ENCODE measurements at places on chromosomes 4 and X.

DNA sequence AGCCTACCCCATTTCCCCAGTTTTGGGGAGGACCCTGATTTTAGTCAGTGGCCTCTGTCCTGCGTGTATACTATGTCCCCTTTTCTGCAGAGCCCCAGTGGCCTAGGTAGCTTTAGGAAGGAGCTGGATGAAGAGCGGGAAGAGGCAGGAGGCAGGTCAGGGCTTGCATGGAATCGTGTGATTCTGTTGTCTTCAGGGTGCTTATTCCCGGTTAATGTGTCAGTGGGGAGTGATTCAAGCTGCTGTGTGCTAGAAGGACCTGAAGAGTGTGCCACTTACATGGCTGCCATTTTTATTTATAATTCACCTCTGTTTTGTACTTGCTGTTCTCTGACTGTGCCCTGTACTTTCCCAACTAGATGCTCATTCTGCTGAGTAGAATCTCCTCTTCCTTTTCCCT, 127.3 kb upstream of the AMOT start:
- H3K4me1 ChIP-seq: no peaks in the 10 kb centered on the region
- no peaks in the 10 kb centered on the region for H3K36me3 ChIP-seq
- DNase-seq: no peak
- H3K27ac ChIP-seq: no peak overlapping the region
- H3K27me3 ChIP-seq: no peaks in the 10 kb centered on the region
- H3K4me3 ChIP-seq: no peak overlapping the region

DNA sequence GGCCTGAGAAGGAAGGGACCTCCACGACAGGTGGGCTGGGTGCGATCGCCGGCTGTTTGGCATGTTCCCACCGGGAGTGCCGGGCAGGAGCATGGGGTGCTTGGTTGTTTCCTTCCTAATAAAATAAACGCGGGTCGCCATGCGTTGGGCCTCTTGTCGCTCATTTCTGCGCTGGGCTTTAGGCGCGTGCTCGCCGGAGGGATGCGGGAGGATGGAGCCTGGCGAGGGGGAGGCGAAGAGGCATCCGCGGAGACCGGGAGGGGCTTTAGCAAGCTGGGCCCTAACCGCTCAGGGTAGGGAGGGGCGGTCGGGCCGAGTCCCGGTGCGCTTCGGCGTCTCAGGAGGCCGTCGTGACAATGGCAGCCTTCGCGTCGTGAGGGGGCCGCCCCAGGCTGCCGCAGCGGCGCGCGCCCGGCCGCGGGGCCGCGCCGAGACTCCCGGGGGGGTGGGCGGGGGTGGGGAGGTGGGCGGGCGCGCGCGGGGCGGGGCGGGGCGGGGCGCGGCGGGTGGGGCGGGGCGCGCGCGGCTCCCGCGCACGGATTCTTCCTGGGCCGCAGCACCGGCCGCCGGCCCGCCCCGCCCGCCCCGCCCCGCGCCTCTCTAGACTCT, 476 bp upstream of the GDI1 start:
- H3K4me1 ChIP-seq: peaks cover 7% of the 10 kb centered on the region
- peak overlapping the region; percentile 59 for H3K27ac ChIP-seq
- H3K4me3 ChIP-seq: peak overlapping the region; percentile 91
- no peak for DNase-seq
- H3K27me3 ChIP-seq: no peaks in the 10 kb centered on the region

DNA sequence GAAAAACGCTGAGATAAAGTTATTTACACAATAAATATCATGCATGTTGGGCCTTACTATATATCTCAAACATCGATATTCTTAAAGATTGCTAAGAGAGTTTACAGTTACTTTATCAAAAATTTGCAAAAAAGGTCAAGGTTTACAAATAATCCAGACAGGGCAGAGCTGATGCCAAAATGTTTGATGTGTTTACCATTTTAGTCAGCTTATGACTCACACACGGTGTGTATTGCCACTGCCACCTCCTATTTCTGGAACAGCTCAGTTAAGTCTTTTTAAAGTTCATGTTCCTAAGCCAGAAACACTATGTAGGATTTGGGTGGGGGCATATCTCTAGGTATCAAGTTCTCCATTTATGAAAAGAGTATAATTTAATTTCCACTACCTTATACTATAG, 580.6 kb downstream of the INPP4B start:
- H3K36me3 ChIP-seq: no peaks in the 10 kb centered on the region
- no peak for DNase-seq
- no peak overlapping the region for H3K4me3 ChIP-seq

DNA sequence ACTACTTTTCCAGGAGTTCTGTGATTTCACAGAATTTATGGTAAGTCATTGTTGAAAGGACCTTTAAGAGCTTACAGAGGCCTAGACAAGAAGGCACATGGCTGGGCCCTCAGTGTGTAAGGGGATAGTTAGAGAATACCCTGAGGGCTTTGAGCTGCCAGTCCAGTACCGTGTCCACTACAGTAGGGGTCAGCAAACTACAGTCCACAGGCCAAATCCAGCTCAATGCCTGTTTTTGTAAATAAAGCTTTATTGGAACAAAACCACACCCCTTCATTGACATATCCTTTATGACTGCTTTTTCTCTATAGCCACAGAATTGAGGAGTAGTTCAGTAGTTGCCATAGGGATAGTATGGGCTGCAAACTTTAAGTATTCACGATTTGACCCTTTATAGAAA, 176.2 kb downstream of the MID1 start:
- H3K36me3 ChIP-seq: peaks cover 36% of the 10 kb centered on the region
- H3K27me3 ChIP-seq: no peaks in the 10 kb centered on the region
- H3K4me3 ChIP-seq: no peak overlapping the region
- H3K27ac ChIP-seq: no peak overlapping the region
- no peaks in the 10 kb centered on the region for H3K4me1 ChIP-seq
- DNase-seq: no peak

DNA sequence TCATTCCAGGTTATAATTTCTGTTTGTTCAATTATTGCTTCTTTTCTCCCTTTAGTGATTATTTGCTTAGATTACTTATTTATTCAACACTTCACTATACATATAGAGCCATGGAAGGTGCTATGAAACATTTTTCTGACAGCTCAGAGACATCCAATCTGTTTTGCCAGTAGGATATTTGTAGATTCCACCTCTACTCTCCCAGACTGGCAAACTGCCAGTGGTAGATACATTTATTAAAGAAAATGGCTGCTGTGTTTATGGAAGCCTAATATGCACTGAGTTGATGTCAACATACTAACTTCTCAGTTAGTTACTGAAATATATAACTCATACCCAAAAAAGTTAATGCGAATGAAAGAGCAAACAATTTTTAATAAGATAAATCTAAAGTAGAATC, 348.6 kb downstream of the TRAM1L1 start:
- no peaks in the 10 kb centered on the region for H3K36me3 ChIP-seq
- H3K4me1 ChIP-seq: no peaks in the 10 kb centered on the region
- no peak overlapping the region for H3K4me3 ChIP-seq
- H3K27me3 ChIP-seq: no peaks in the 10 kb centered on the region
- no peak for DNase-seq
- no peak overlapping the region for H3K27ac ChIP-seq

DNA sequence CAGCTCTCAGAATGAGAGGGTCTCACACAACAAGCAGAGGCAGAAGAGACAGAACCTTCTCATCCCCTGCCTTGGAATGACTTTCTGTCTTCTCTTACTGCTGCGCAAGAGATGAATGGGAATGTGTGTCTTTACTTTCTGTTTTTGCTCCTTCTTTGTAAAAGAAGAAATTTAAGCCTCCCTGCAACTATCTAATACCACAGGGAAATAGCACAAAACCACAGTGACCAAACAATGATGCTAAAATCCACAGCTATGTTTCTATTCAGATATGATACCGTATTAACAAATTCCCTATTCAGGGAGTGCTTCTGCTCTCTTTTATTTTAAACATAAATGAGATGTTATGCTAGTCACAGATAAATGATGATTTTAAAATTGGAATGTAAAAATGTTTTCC, 173.8 kb upstream of the RAI2 start:
- no peak overlapping the region for H3K4me3 ChIP-seq
- H3K27me3 ChIP-seq: no peaks in the 10 kb centered on the region
- no peaks in the 10 kb centered on the region for H3K36me3 ChIP-seq
- DNase-seq: no peak
- H3K4me1 ChIP-seq: no peaks in the 10 kb centered on the region

GRCh38 chrX:32116047-32116446, 1044.2 kb upstream of the FTHL17 start:
- no peaks in the 10 kb centered on the region for H3K36me3 ChIP-seq
- no peaks in the 10 kb centered on the region for H3K27me3 ChIP-seq
- peaks cover 3% of the 10 kb centered on the region for H3K4me1 ChIP-seq

All from neuronal stem cell (in vitro differentiated cells).